ENCODE measurements at places on chromosomes 16 and 17.

DNA sequence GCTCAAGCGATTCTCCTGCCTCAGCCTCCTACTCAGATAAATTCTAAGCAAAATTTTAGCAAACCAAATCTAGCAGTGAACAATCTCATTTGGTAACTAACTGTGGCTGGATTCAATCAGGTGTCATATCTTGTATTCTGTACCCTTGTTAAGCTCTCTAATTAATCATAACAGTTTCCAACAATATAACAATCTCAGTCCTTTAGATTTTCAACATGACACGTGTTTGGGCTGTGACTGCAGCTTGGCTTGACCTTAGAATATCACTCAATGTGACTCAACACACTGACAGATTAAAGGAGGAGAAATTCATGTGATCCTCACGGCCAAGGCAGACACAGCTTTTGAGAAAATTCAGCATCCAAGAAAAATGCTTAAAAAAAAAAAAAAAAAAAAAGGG is 133.6 kb downstream of the BANP start:
- DNase-seq: no peak
- H3K4me1 ChIP-seq: no peaks in the 10 kb centered on the region
- no peak overlapping the region for H3K4me3 ChIP-seq

GRCh38 chr16:2511128-2511800 is 2.5 kb upstream of the ATP6V0C start:
- no peak overlapping the region for H3K27ac ChIP-seq
- H3K4me1 ChIP-seq: peaks cover 13% of the 10 kb centered on the region
- no peaks in the 10 kb centered on the region for H3K27me3 ChIP-seq
- H3K4me3 ChIP-seq: no peak overlapping the region

DNA sequence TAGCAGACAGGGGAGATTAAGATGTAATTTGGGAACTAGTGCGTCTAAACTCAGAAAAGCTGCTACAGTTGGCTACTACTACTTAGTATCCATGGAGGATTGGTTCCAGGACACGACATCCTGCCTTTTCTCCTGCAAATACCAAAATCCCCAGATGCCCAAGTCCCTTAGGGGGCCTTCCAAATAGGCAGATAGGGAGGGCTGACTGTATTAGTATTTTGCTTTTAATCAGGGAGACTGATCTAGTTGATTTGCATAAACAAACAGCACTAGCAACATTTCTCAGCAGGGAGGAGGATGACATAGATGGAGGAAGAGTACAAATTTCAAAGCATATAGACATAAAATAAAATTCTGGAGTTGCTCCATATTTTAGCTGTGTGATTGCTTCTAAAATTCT is 621.6 kb upstream of the GOT2 start:
- no peaks in the 10 kb centered on the region for H3K4me1 ChIP-seq
- no peaks in the 10 kb centered on the region for H3K36me3 ChIP-seq
- no peak overlapping the region for H3K27ac ChIP-seq
- DNase-seq: no peak
- no peak overlapping the region for H3K4me3 ChIP-seq

DNA sequence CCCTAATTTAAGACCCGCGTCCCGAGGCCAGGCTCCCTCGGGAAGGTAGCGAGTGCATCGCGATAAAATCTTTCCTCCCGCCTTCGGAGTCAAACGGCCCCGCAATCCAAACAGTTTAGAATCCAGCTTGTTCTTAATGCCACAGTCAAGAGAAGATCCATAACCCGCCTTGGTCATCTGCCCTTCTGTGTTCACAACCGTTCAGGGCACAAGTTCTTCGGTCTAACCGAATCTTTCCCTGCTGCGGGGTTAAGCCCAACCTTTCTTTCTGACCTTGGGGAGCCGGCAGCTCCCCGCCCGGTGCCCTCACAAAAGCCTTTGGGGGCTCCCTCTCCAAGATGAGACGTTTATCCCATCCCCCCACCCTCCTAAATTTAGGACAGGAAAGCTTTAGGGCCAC is 30.3 kb downstream of the CPSF4L start:
- peaks cover 3% of the 10 kb centered on the region for H3K36me3 ChIP-seq
- peak overlapping the region; percentile 100 for H3K4me3 ChIP-seq
- no peak for DNase-seq
- H3K27me3 ChIP-seq: no peaks in the 10 kb centered on the region
- peaks cover 43% of the 10 kb centered on the region for H3K4me1 ChIP-seq

DNA sequence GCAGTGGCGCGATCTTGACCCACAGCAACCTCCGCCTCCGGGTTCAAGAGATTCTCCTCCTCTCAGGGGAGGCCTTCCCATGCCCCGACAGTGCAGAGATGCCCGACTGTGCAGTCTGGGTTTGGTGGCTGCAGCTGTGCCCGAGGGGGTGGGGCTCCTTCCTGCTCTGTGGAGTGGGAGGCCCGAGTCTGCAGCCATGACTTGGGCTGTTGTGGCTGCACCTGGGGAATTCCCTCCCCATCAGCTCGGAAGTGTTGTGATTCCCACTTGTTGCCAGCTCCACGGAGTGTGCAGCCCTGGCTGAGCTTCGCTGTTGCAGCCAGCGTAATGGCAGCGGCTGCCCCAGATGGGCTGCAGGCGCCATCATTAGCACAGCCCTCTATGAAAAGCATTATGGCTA is 66.4 kb upstream of the SMIM36 start:
- no peaks in the 10 kb centered on the region for H3K27me3 ChIP-seq
- H3K4me3 ChIP-seq: no peak overlapping the region
- no peaks in the 10 kb centered on the region for H3K4me1 ChIP-seq
- no peak overlapping the region for H3K27ac ChIP-seq
- DNase-seq: no peak
- no peaks in the 10 kb centered on the region for H3K36me3 ChIP-seq
